Left renal pelvis (tissue), 4 donors: ENCODE measurements at places on chromosomes 16 and 17. TPM values are rescaled to one million over a fixed set of nuclear protein-coding genes. Genes with fewer than 3 reads are reported as not detected.

- no peak for DNase-seq
These were observed 12.8 kb downstream of the KIF18B start for GRCh38 chr17:44934745-44935105.

- DNase-seq, result no peak
These were observed 11.2 kb downstream of the FLYWCH2 start for GRCh38 chr16:2894231-2894630.

DNA sequence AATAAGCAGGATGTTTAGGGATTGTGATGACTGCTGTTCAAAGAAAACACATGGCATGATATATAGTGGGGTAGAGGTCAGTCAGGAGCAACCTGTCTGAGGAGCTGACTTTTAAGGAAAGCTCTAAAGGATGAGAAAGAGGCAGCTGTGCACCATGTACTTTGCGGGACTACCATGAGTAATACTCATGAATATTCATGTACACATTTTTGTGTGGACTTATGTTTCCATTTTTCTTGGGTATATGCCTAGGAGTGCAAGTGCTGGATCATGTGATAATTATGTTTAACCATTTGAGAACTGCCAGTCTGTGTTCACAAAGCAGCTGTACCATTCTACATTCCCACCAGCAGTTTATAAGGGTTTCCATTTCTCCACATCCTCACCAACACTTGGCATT, 35.8 kb downstream of the BEAN1 start:
- DNase-seq, result no peak

GRCh38 chr16:84738255-84739038, 38.6 kb downstream of the USP10 start:
- no peak for DNase-seq

DNA sequence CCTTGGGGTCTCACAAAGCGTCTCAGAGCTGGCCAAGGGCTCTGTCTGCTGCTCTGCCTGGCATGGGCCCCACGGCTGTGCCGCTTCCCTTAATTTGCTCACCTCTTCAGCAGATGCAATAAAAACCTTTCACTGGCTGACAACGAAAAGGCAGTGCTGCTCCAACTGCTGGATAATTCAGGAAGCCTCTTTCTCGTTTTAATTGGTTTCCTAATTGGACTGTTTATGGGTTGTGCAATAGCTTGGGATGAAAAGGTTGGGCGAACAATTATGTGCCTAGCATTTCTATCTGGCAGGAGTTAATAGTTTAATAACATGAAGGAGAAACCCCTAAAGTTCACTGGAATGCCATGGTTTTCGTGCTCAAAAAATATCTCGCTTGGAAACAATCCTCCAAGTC, 234.1 kb upstream of the IRX5 start:
- no peak for DNase-seq

- no peak for DNase-seq
These were observed 6.2 kb downstream of the SMCR8 start for GRCh38 chr17:18321309-18321708.

- no peak for DNase-seq
These were observed 14.7 kb downstream of the RABEP2 start for GRCh38 chr16:28910086-28911031.

CHST5 gene
- polyA plus RNA-seq, result 0.37 TPM

CYBA gene
- 101 TPM for polyA plus RNA-seq

SHBG gene
- 4.5 TPM for polyA plus RNA-seq
